ENCODE measurements at places on chromosomes 2 and 18.

GRCh38 chr2:8427211-8427610 is 254.6 kb upstream of the ID2 start:
- DNase-seq: no peak

DNA sequence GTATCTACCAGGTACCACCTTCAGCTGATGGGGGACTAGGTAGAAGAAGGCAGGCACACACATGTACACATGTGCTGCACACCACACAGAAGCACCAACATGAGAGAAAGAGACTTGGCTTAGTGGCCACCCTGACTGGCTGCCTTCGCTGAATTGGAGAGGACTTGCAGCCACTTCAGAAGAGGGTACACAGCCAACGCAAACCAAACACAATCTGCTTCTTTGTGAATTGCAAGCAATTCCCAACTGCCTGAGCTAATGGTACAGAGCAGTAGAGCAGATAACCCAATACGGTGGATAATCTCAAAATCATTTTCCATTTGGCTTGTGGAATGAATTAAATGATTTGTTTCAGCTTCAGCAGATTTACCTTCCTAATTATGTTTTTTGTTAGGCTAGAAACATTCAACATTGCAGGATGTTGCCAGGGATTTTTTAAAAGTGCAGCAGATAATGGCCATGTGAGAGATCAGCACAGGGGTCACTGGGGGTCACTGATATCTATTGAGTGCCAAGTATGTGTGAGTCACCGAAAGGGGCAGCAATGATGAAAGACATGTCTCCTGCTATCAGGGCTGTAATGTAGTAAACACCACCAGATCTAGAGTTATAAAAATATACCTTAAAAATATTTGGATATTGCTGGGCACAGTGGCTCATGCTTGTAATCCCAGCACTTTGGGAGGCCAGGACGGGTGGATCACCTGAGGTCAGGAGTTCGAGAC is 652.6 kb downstream of the BCL11A start:
- no peak for DNase-seq

DNA sequence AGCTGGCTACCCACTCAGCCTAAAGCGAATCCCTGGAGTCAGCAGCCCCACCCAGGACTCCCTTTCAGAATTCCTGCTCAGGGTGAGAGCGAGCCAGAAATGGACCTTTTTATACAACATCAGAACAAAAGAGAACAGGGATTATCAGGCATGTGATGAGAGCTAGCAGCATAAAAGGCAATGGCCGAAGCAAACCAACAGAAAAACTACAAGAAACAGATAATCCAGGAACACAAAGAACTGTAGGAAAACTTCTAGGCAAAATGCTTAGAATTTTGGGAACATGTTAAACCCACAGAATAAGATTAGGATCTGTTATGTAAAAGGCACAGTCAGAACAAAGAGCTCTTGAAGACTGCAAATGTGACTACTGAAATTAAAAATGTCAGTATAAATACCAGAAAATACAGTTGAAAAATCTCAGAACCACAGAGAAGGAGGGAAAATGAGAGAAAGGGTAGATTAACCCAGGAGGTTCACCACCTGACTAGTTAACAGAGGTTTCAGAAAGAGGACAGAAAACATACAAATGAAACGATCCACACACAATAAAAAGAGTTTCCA is 31.3 kb downstream of the ITGA6 start:
- DNase-seq: no peak

DNA sequence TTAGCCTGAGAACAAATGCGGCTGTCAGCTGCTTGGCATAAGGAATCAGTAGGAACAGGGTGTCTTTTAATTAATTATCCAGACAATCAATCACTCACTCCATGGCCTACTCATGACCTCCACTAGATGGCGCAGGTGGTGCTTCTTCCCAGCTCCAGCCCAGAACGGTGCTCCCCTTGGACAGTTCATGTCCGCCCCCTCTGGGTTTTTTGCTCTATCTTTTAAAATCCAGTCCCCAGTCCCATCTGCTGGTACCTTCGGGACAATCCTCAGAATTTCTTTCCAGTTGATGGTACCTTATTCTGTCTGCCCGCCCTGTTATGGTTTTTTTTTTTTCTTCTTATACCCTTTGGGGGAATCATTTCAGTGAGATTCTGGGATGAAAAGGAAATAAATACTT is 99.8 kb downstream of the CACNB4 start:
- DNase-seq: peak; percentile 65

DNA sequence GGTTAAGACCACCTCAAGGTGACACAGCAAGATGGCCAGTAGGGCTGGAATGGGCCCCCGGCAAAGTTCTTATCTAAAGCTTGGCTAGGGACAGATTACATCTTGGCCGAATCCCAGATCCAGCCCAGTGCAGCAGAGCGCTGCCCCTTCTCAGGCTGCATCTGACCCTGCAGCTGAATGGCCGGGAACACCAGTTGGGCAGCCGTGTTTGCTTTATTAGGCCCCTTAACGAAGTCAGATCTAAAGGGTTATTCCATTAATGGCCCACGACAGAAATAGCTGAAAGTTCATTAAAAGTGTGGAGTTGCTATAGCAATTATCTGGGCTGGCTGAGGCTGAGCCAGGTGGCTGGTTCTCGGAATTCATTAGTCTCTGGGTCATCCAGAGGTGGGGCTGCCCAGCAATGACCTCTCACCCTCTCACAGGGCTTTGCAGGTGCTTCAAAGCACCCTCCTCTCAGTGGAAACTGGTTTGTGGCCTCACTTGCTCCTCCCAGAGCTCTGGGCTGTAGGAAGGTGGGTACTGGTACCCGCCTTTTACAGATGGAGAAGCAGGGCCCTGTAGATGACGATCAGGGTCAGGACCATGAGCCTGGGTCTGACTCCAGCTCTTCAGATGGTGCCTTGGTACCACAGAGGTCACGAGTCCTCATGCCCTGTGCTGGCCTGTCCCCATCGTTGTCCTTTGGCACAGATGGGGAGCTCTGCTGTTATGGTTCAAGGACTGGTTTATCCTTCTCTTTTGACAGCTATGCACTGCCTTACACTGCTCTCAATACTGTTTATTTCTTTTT is 68.8 kb downstream of the EMX1 start:
- DNase-seq: no peak
